ENCODE measurements at places on chromosomes 3 and 15.

DNA sequence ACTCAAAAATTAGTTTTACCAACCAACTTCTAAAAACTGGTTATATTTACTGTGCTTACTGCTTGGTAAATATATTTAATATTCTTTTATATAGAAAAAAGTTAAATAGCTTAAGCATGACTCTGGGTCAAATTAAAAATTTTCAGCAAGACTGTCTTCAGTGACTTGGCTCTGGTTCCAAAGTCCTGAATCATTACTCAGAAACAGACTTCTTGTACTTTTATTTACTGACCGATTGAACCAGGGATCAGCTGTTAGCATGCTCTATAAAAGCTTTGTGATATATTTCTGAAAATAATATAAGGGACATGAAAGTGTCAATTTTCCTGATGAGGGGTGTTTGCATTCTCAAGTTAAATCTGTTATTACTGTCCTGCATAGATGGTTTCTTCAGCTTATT lies 164.3 kb downstream of the MCTP2 start:
- DNase-seq = no peak

DNA sequence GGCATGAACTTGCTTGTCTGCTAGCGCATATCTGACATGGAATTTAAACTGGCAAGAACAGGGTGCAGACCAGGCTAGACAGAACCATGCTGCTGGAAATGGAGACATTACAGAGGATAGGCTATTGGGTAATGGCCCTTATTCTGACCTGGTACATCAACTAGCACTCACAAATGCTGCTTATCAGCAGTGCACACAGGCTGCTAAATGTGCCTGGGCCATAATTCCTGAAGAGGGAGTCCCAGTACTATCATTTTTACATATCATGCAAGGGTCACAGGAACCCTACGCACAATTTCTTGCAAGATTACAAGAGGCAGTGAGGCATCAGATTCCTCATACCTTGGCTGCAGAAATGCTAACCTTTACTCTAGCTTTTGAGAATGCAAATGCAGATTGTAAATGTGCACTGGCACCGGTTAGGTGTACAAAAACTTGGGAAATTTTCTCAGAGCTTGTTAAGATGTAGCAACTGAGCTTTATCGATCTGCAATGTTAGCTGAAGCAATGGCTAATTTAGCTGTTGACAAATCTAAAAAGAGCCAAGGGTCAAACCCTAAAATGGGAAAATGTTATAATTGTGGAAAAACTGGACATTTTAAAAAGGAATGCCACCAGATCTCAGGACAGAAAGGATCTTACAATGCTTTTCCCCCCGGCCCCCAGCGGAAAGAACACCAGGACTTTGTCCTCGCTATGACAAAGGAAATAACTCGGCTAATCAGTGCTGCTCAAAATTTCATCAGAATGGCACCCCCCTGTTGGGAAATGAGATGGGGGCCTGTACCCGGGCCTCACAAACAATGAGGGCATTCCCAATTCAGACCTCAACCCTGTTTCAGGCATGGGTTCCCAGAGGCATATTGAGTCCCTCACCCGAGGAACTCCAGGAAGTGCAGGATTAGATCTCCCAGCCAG lies 21.1 kb downstream of the CCRL2 start:
- no peak for DNase-seq

DNA sequence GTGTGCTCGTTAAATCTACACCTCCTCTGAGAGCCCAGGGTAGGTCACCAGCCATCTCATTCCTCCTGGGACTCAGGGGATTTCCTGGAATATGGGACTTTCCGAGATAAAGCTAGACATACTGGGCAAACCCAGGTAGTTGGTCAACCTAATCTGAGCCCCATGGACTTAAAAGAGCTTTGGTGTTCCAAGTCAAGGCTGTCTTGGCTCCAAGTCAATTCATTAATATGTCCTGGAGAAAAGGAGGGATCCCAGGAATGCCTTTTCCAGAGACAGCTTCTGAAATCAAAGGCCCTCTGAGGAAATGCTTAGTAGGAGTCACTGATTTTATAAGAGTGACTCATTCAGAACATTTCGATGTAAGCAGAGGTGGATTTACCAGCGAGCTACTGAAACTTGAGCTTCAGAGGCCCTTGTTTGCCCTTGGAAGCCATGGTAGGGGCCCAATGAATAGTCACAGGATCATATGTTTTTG lies 137.3 kb upstream of the UBE2E1 start:
- DNase-seq = no peak

- no peak for DNase-seq
Observed at GRCh38 chr3:184604039-184604601, 42.5 kb downstream of the EPHB3 start.

- DNase-seq = no peak
Observed at GRCh38 chr3:65004795-65005295, 317.0 kb upstream of the ADAMTS9 start.

GRCh38 chr3:176987901-176988650 lies 209.2 kb downstream of the TBL1XR1 start:
- DNase-seq = no peak

DNA sequence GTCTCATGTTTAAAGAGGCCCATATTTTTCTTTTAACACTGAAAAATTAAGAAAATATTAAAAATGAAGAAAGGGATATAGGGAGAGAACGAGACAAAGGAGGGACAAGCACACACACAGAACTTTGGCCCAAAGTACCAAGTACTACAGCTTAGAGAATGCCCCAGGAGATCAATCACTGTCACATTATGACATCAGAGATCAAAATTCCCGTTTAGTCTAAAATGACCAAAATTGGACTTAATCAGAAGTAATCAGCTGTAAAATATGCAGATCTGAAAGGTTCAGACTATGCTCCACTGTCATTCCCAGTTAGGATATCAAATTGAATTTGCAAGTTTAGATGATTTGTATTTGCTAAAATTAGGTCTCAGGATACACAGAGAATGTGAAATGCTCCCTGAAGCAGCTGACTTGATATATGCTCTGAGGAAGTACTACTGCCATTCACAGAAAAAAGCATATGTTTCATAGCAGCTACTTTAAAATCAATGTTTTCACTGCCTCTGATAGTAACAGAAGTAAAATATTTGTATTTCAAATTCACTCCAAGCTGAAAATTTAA lies 123.0 kb downstream of the PEAK1 start:
- DNase-seq = no peak

DNA sequence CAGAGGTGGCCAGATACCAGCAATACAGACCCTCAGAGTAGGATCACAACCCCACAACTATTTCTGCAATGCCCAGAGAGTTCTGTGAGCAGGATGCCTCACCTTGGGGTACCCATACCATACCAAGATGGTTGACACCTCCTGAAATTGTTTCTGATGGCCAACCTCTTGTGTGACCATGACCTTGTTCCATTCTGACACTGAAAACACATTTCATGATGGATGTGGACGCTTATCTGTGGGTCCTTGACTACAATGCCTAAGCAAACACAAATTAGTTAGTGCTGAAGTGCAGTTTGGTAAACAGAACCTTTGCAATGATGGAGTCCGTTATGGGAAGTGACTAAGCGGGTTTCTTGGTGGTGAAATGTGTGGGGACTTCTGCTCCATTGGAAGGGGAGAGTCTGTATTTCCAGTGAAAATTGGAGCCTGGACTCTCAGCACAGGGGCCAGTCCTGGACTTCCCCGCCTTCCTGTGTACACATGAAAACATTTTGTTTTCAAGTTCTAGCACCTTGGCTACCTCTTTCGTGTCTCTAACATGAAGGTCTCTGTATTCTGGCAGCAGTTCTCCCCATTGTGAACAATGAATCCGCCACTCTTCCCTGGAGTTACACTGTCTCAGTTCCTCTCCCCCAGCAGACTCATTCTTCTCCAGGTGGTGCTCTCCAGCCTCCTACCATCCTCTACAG lies 106.2 kb downstream of the XXYLT1 start:
- no peak for DNase-seq

DNA sequence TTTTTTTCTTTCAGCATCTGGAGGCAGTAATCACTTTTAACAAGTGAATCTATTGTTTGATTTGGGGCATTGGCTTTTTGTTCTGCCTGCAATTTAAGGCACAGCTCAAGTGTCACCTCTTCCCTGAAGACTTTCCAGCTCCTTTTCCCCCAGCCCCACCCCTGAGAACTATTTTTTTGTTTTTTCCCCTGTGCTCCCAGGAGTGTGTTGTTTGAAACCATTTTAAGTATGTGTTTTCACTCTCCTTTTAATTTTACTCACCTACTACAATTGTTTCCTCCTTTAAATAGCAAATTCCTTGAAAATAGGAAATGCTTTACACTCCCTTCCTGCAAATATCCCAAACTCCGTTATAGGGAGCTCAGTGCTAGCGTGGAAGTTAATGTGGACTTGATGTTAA lies 286.7 kb upstream of the PROK2 start:
- no peak for DNase-seq

DNA sequence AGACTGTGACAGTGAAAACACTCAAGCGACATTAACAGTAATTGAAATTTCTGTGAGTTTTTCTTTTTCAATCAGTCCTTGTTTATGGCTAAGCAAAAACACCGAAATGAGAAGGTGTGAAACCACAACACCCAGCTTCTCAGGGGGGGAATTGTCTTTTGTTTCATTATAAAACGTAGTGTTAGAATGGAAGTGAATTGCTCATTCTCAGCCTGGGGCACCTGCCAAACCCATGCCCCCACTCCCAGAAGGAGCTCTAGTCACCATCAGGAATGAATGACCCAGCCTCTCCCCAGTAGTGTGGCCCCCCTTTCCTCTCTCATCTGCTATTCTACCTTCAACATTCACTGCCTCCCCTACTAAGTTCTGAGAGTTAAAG lies 185.8 kb upstream of the CFAP20DC start:
- no peak for DNase-seq

DNA sequence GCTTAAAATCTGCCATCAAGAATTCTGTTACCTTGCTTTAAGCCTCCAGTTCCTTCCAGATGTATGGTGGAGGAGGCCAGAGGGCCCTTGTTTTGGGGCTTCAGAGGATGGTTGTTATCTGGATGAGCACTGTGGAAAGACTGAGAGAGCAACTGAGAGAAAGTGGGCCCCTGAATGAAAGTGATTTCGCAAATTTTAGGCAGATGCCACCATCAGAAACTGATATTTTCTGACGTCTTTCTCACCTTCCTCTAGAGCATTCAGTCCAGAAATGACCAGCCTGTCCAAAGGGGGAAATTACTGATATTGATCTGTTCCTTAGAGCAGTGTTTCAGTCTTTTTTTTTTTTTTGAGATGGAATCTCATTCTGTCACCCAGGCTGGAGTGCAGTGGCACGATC lies 13.4 kb downstream of the B3GNT5 start:
- no peak for DNase-seq

- DNase-seq = no peak
Observed at GRCh38 chr3:52297242-52298148, 9.9 kb downstream of the GLYCTK start.

DNA sequence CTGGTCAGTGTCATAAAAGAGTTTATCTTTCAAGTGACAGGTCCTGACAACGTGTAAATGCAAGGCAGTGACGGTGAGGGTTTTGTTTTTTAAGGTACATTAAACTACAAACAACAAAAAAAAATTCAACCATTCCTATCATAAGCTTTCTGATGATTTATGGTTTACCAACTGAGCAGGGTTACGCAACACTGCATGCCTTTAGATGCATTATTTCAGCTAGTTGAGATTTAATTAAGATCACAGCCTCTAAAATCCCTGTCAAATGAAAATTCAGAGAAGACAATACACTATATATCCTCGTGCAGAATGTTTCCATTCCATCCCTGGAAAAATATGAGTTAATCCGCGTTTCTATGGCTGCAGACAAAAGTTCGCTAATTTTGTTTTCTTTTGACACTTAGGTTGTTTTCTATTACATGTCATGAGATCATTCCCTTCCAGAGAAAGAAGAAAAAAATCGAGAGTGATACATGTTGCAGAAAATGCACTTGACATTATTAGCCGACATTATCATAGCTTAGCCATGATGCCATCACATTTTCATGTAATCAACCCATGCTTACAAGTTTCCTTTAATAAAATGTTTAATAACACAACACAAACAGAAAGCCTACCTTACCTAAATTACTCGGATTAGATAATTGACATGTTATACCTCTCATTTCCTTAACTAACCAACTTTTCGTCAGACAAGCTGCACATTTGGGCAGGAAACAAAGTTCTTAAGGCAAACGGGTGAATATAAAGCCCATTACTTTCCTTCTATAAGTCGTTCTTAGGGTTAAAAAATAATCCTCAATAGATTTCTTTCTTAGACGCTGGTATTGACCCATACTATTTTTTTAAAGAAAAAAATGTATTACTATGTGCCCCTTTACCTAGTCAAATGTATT lies 521.2 kb downstream of the FOXP1 start:
- no peak for DNase-seq

- DNase-seq = no peak
Observed at GRCh38 chr3:157487339-157487738, 15.9 kb downstream of the VEPH1 start.

- no peak for DNase-seq
Observed at GRCh38 chr15:101386006-101386405, 91.0 kb upstream of the SNRPA1 start.

GRCh38 chr3:149449799-149450198 lies 24.7 kb upstream of the TM4SF4 start:
- no peak for DNase-seq

GRCh38 chr3:101155825-101156224 lies 162.6 kb upstream of the ABI3BP start:
- no peak for DNase-seq

DNA sequence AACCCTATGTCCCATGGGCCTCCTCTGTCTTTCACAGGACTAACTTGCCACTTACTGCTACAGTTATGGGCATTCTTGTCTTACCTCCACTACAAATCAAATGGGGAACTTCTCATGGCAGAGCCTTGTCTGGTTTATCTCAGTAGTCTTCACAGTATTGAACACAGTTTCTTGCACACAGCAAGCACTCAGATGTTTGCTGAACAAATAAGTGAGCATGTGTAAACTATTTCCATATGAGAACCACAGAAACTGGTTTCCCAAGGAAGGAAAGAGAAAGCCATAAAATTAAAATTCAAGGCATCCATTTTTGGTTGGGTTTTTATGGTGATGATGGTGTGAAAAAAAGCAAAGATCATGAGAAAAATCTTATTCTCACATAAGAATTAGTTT lies 189.2 kb downstream of the MEX3B start:
- no peak for DNase-seq

DNA sequence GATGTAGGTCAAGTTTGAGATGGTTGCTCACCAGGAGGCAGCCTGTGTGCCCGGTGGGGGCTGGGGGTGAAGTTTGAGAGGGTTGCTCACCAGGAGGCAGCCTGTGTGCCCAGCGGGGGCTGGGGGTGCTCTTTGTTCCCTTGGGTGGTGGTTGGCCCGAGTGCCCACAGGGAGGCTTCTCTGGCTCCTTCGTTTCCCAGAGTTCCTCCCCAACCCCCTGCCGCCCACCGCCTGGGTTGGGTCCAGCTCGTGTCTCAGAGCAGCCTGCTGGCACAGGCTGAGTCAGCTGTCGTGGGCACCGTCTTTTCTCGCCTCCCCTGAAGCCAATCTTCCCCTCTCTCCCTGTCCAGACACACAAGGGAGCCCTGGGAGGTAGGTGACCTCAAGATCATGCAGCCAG lies 3.1 kb downstream of the APBA2 start:
- no peak for DNase-seq

Measured in activated T-helper 1 cell treated with Interleukin-2 at 50 U/mL for 16 hours (primary cell).